ENCODE measurements at places on chromosomes 2 and 18.

DNA sequence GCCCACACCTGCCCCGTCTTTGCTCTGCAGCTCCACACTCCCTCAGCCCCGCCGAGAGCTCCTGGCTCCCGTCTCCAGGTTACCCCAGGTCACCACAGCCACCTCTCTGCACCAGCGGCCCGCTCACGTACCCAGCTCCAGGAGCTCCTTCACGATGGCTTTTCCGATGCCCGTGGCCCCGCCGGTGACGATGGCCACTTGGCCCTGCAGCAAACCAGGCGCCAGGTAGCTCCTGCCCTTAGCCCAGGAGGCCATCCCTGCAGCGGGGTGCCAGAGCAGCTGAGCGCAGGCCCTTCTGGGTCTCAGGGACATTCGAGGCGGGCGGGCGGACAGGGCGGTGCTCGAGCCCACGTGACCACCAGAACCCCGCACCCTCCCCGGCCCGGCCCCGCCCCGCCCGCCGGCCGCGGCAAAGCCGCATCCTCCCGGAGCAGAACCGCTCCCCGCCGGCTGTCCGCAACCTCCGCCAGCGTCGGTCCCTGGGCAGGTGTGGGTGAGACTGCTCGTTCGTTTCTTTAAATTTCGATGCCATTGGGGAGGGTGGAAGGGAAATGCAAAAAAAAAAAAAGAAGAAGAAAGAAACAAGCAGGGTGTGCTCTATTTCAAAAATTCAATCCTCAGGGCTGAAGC lies at the start of the genes PECR and TMEM169:
PECR (minus strand) TSS at position 323 of the 630 bp plus-strand sequence; CDS start at position 255, 68 bp downstream.
TMEM169 (plus strand) TSS at position 433 of the 630 bp plus-strand sequence. CDS start 14,045 bp downstream, outside the sequence.
- DNase-seq: peak; percentile 98

- DNase-seq: peak; percentile 36
Measured at GRCh38 chr2:10560626-10561025, 112.5 kb upstream of the ODC1 start.

- no peak for DNase-seq
Measured at GRCh38 chr2:109722026-109722425, 72.1 kb upstream of the RGPD5 start.

DNA sequence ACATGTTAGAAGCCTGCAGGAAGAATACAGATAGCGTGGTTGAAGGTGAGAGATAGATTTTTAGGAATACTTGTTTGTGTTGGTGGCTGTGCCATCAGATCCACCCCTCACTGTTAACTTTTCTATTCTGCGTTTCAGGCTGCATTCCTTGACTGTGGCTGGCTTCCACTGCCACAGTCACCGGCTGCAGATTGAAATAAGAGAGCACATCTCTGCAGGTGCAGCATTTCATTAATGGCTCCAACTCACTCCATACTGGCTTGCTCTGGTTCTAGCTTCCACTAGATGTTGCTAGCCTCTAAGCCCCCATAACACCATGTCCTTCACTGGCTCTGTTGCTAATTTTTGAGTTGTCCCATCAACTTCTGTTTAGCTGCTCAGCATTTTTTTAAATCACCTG lies 286.5 kb downstream of the CPS1 start:
- DNase-seq: no peak

- no peak for DNase-seq
Measured at GRCh38 chr2:52312486-52312885, 1280.6 kb upstream of the NRXN1 start.

GRCh38 chr2:104786821-104787220 lies 67.1 kb upstream of the POU3F3 start:
- no peak for DNase-seq

- no peak for DNase-seq
Measured at GRCh38 chr2:55906993-55907392, 16.6 kb downstream of the EFEMP1 start.

GRCh38 chr2:210440206-210440605 lies 36.4 kb downstream of the LANCL1 start:
- no peak for DNase-seq

DNA sequence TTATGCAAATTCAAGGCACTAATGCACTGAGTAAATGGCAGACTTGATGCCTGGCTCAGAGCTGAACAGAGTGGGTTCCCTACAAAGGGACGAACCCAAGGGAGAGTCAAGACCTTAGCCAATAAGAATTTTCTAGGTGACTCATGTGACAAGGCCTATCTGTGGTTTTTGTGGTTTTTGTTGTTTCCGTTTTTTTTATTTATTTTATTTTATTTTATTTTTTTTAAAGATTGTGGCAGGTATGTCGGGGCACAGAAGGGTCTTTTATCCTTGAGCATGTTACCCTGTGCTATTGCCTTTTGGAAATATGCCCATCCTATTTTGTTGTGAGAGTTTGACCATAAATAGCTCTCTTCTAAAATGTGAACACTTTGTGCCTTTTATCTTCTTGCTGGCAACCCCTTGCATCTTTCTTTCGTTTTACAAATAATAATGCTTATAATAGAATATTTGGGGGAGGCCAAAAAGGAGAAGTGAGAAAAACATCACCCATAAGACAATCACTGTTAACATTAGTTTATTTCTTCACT lies 113.4 kb upstream of the AQP4 start:
- no peak for DNase-seq

- DNase-seq: no peak
Measured at GRCh38 chr2:11092701-11093335, 62.4 kb upstream of the SLC66A3 start.

Data from H7 (cell line).